ENCODE measurements at places on chromosomes 7 and 10.

DNA sequence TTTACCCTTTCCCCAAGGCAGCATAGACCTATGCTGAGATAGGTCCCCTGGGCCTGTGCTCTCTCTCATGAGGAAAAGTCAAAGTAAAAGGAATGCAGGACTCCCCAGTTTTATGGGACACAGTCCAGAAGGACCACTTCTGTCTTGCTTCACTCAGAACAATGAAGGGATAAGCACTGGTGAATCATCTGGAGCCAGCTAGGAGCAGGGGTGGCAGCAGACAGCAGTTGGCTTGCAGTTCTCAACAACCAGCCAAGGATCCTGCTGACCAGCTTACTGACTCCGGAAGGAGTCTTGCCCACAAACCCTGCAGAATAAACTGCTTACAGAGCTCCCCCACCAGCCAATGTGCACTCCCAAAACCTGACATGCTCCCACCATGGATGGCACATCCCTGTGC lies 152.1 kb upstream of the GHITM start:
- no peak for DNase-seq

DNA sequence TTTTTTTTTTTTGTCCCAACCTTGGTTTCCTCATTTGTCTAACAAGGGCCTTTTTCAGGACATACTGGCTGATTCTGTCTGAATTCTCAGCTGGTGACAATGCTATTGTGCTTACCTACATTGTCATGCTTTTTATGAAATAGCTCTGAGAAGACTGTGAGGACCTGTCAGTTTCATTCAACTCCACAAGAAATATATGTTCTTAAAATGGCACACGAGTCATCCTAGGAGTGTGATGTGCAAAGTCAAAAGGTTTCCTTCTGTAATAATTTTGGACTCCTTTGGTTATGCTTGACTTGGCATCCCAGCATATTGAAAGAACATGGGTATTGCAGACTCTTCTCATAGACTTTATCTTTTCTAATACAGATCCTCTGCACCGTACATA lies 316.0 kb downstream of the GFRA1 start:
- DNase-seq = no peak

DNA sequence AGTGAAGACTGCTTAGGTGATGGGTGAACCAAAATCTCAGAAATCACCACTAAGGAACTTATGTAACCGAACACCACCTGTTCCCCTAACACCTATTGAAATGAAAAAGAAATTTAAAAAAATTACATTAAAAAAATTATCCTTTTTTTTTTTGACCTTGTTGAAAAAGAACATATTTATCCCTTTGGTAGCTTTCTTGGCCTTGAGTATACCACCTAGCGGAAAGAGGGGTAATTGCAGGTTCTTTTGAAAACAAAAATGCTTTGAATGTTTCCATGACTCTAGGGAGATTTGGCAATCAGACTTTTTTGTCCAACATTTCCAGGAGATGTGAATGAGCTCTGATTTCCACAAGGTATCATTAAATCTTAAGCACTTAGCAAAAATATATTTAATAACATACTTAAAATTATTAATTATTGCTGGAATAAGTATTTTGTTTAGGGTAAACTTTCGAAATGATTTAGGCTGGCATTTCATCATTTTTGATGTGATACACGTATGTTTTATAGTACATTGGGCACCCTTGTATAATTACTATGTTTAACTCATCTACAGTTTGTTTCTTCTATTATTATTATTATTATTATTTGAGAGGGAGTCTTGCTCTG lies 47.0 kb upstream of the ELMO1 start:
- peak; percentile 1 for DNase-seq

- DNase-seq = no peak
These were observed 36.7 kb downstream of the MTERF1 start for GRCh38 chr7:91843831-91844230.

- peak; percentile 42 for DNase-seq
These were observed 138.4 kb upstream of the TNS3 start for GRCh38 chr7:47720141-47720906.

GRCh38 chr10:23280419-23281043 lies 64.1 kb downstream of the C10orf67 start:
- DNase-seq = no peak

DNA sequence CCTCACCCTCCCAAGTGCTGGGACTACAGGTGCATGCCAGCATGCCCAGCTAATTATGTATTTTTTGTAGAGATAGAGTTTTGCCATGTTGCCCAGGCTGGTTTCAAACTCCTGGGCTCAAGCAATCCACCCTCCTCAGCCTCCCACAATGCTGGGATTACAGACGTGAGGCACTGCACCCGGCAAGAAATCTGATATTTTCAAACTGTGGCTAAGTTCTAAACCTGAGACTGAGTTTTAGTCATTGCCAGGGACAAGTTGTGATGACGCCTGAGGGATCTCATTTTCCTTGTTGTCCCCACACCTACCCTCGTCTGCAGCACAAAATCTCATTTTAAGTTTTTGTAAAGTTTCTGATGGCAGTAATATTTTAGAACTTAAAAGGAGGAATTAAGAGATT lies 9.8 kb downstream of the AUTS2 start:
- no peak for DNase-seq

DNA sequence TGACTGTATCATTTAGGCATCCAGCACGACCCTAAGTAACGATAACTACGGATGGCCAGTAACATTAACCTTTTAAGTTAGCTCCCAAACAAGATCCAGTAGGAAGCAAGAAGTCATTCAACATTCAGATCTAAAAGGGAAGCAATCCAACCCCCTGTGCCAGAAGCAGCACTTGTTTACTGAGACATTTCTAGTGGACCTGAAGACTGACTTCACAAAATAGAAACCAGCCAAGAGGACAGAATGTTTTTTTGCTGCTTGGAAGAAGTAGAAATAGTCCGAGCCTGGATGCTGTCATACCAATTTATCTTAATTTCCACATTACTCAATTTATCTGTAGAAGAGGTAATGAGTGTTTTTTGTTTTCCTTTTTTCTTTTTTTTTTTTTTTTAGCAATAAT lies 88.0 kb upstream of the CTTNBP2 start:
- no peak for DNase-seq

- DNase-seq = no peak
These were observed 151.8 kb downstream of the CHN2 start for GRCh38 chr7:29346231-29346978.
